Activated CD4-positive, alpha-beta T cell treated with anti-CD3 and anti-CD28 coated beads for 4 hours (primary cell): ENCODE measurements at places on chromosomes 6 and 20.

- DNase-seq: no peak
Measured at GRCh38 chr6:42295677-42296076, 78.0 kb upstream of the MRPS10 start.

DNA sequence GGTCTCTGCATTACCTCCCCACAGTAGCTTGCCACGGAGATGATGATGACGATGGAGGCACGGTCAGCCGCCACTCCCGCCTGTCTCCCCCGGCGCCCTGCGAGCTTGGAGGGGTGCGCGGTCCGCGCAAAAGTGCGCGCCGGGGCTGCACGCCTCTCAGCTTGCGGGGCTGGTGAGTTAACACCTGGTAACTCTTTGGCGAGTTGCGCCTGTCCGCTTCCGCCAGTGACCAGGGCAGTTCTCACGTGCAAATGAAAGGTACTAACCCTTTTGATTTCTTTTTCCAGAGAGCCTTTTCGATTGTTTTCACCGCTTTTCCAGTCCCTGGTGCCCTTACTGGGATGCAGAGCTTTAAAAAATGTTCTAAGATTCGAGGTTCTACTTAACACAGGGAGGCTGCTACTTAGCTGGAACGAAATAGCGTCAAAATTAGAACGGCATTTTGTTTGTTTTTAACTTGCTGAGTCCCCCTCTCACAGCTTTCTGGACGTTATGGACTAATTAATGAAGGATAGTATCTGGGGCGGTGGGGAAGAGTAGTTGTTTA, 6.2 kb downstream of the GRIK2 start:
- DNase-seq: no peak

DNA sequence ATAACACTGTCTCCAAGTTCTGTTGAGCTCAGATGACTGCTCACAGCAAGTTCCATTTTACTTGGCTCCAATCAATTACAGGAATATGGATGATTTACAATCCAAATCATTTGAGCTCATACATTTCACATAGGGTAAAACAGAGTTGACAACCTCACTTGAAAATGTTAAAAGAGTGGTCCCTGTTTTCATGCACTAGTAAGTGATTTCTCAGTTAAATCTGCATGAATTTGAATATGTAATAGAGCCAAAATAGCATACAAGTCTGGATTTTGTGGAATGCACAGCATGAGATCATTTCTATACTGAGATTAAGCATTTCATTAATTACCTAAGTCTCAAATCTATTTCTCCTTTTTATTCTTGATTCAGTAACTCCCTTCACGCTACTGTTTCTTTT, 217.6 kb downstream of the SIM1 start:
- no peak for DNase-seq

DNA sequence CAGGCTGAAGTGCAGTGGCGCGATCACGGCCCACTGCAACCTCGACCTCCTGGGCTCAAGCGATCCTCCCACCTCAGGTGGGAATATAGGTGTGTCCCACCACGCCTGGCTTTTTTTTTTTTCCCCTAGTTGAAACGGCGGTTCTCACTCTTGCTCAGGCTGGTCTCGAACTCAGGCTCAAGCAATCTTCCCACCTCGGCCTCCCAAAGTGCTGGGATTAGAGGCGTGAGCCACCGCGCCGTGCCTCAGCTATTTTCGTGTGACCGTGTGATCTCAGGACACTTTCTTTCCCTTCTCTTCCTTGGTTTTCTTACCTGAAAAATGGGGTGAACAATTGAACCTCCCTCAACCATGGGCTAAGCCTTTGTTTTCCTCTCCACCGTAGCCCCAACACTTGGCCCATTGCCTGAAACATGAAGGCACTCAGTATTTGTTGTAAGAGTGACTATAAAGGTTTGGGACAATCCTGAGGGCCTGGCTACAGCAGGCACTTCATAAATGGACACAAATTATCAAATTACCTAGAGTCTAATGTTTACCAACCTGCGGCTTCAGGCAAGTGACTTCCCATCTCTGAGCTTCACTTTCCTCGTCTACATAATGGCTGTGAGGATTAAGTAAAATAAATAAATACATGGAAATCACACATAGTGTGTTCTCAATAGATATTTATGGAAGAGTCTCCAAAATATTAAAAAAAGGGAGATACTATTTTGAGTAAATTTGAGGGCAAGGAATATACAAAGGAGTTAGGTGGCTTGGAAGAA, 31.4 kb upstream of the ID1 start:
- no peak for DNase-seq

GRCh38 chr6:30071081-30071818, 4.3 kb downstream of the PPP1R11 start:
- DNase-seq: no peak
